Thoracic aorta endothelial cell (primary cell): ENCODE measurements at places on chromosomes 2 and 18. TPM values are rescaled to one million over a fixed set of nuclear protein-coding genes. Genes with fewer than 3 reads are reported as not detected.

Gene FOXD4L1
- 0.13 TPM in 1 of 2 replicates, not detected in the other for total RNA-seq

Gene GPR75
- 4.9 and 6.3 TPM in 2 replicates for total RNA-seq

Gene NDC80
- total RNA-seq, result 45.7 and 61.7 TPM in 2 replicates

Gene CYS1
- total RNA-seq, result 0.07 TPM in 1 of 2 replicates, not detected in the other

Gene MARCHF4
- total RNA-seq, result 9.6 and 10.9 TPM in 2 replicates

Gene ZBTB7C
- under 0.01 TPM in 1 of 2 replicates, not detected in the other for total RNA-seq

Gene UGT1A10
- total RNA-seq, result not detected in 2 replicates

Gene GNAL
- 0.66 and 3.5 TPM in 2 replicates for total RNA-seq

Gene MPP4
- 8.2 and 15.8 TPM in 2 replicates for total RNA-seq

Gene RPIA
- 22.3 and 23.5 TPM in 2 replicates for total RNA-seq

Gene ITGB6
- 0.07 and 0.13 TPM in 2 replicates for total RNA-seq

Gene UGT1A8
- total RNA-seq, result not detected in 2 replicates

Gene CABYR
- 4.1 and 5.5 TPM in 2 replicates for total RNA-seq

Gene FAM110C
- not detected in 2 replicates for total RNA-seq

Gene PPP1R1C
- total RNA-seq, result 0.43 and 0.53 TPM in 2 replicates

Gene RRM2
- 123 and 164 TPM in 2 replicates for total RNA-seq

Gene SFTPB
- total RNA-seq, result not detected in 2 replicates

Gene NXPH2
- total RNA-seq, result not detected in 2 replicates

Gene DSEL
- 8.4 and 14.6 TPM in 2 replicates for total RNA-seq

Gene PSMA8
- total RNA-seq, result not detected in 2 replicates

Gene FBXO48
- 0.72 and 0.80 TPM in 2 replicates for total RNA-seq

Gene CASP10
- total RNA-seq, result 38.4 and 53.3 TPM in 2 replicates

Gene HRH4
- under 0.01 TPM in 1 of 2 replicates, not detected in the other for total RNA-seq

Gene PLEK
- 0.13 and 0.22 TPM in 2 replicates for total RNA-seq

Gene CLEC4F
- not detected in 2 replicates for total RNA-seq

Gene COX7A2L
- total RNA-seq, result 176 and 185 TPM in 2 replicates

Gene SERPINE2
- total RNA-seq, result 7.8 and 11.2 TPM in 2 replicates

Gene PKDCC
- 1.1 and 3.5 TPM in 2 replicates for total RNA-seq

Gene CXXC1
- 37.7 and 41.4 TPM in 2 replicates for total RNA-seq

Gene CCDC85A
- 10.6 and 15.4 TPM in 2 replicates for total RNA-seq

Gene RAD51AP2
- total RNA-seq, result not detected in 2 replicates

Gene TUBB8B
- total RNA-seq, result not detected in 2 replicates

Gene ESPNL
- total RNA-seq, result under 0.01 TPM in 1 of 2 replicates, not detected in the other

Gene HAAO
- total RNA-seq, result 0.29 TPM in 1 of 2 replicates, not detected in the other

Gene SNED1
- 23.1 and 26.3 TPM in 2 replicates for total RNA-seq

Gene SRD5A2
- total RNA-seq, result under 0.01 TPM in 1 of 2 replicates, not detected in the other

Gene ACVR1C
- total RNA-seq, result under 0.01 and 0.13 TPM in 2 replicates

Gene GKN1
- total RNA-seq, result not detected in 2 replicates

Gene IL36A
- total RNA-seq, result not detected in 2 replicates

Gene ANO7
- total RNA-seq, result 0.93 and 1.7 TPM in 2 replicates

Gene SOWAHC
- 4.8 and 5.6 TPM in 2 replicates for total RNA-seq

Gene B3GNT7
- 0.13 and 0.50 TPM in 2 replicates for total RNA-seq

Gene DYSF
- total RNA-seq, result 122 and 135 TPM in 2 replicates

Gene SLC4A5
- 0.79 and 0.80 TPM in 2 replicates for total RNA-seq

Gene GATA6
- 22.7 and 23.8 TPM in 2 replicates for total RNA-seq

Gene DSC2
- 0.14 TPM in 1 of 2 replicates, not detected in the other for total RNA-seq

Gene NLRC4
- total RNA-seq, result not detected in 2 replicates

Gene PROM2
- total RNA-seq, result under 0.01 and 0.29 TPM in 2 replicates

Gene HS6ST1
- total RNA-seq, result 15.6 and 20.5 TPM in 2 replicates

Gene PRSS56
- total RNA-seq, result not detected in 2 replicates

Gene SUMO1
- total RNA-seq, result 132 and 146 TPM in 2 replicates

Gene SERPINB12
- total RNA-seq, result not detected in 2 replicates

Gene NEURL3
- total RNA-seq, result not detected in 2 replicates

Gene SIX3
- not detected in 2 replicates for total RNA-seq

Gene RFTN2
- 6.3 and 6.5 TPM in 2 replicates for total RNA-seq

Gene INHA
- total RNA-seq, result not detected in 2 replicates

Gene GCG
- not detected in 2 replicates for total RNA-seq
